ENCODE measurements at places on chromosomes 13 and 19.

DNA sequence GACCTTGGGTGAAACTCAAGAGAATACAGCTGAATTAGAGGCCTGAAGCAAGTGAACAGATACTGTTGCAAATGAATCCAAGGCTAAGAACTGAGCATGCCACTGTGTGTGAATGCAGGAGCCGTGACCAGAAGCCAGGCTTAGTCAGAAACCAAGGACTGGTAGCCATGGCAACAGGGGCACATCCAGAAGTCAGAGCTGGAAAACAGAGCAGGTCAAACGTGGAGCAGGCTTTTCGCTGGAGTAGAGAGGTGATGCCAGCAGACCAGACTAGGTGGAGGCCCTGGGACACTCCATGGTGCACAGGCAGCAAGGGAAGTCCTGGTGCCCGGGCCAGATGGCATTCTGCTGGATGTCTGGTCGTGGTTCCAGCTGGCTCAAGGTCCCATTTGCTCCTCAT is 564.1 kb downstream of the PCDH9 start:
- peak; percentile 77 for DNase-seq

GRCh38 chr19:35774274-35775045 is 904 bp upstream of the ARHGAP33 start:
- DNase-seq: no peak

GRCh38 chr19:10699650-10700335 is 1.4 kb upstream of the QTRT1 start:
- peak; percentile 66 for DNase-seq

GRCh38 chr13:102928941-102929675 is 83.3 kb downstream of the ERCC5 start:
- no peak for DNase-seq

- no peak for DNase-seq
Observed at GRCh38 chr19:5073153-5073844, 104.4 kb downstream of the KDM4B start.
